Activated B cell treated with CpG ODN at 0.5 μM for 24 hours (primary cell): ENCODE measurements at places on chromosomes 11 and 22. TPM values are rescaled to one million over a fixed set of nuclear protein-coding genes. Genes with fewer than 3 reads are reported as not detected.

GRCh38 chr11:132493801-132494200 is 1038.5 kb downstream of the OPCML start:
- H3K4me3 ChIP-seq = no peak overlapping the region
- H3K27me3 ChIP-seq = no peaks in the 10 kb centered on the region
- no peak overlapping the region for H3K27ac ChIP-seq
- no peaks in the 10 kb centered on the region for H3K4me1 ChIP-seq
- no peaks in the 10 kb centered on the region for H3K36me3 ChIP-seq

DNA sequence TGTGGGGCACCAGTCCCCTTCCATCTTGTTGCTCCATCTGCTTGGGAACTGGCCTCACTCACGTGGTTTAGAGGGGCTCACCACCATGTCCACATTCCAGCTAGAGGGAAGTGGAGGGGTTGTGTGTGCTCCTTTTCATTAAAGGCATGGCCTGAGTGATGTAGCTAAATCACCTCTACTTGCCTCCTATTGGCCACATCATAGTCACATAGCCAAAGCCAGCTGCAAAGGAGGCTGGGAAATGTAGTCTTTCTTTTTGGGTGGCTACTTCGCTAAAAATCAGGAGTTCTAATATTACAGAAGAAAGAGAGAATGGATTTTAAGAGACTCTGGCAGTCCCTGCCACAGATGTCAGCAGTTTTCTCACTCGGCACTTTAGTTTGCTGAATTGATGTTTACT is 63.0 kb upstream of the ALX4 start:
- H3K4me3 ChIP-seq = no peak overlapping the region
- no peak overlapping the region for H3K27ac ChIP-seq
- no peaks in the 10 kb centered on the region for H3K36me3 ChIP-seq

DNA sequence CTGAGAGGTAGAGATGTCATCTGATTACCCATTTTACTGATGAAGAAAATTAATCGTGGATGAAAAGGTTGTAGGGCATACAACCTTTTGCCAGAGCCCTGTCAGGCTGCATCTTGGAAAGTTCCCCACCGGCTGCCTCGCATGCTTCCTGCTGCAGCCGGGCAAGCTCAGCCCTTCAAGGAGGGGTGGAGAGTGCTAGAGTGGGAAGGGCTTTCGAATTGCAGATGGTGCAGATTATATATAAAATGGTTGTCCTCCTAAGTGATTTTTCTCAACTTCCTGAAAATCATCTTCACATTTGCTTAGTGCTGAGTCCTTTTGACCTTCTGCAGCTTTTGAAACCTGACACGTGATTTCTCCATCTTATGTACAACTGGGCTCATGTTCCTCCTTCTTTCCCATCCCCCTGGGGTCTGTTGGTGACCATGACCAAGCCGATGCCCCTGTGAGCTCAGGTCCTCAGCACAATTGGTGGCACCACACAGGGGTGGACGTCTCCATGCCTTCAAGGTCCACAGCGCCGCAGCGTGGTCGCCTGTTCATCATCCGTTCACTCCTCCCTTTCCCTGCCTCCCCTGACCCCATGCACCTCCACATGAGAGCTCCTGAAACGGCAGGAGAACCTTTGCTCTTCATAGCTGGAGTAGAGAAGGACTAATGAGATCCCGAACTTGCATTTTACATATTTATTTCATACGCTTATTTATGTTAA is 47.6 kb upstream of the MYO18B start:
- H3K36me3 ChIP-seq = peaks cover 95% of the 10 kb centered on the region
- peaks cover 10% of the 10 kb centered on the region for H3K4me1 ChIP-seq
- H3K4me3 ChIP-seq = no peak overlapping the region

DNA sequence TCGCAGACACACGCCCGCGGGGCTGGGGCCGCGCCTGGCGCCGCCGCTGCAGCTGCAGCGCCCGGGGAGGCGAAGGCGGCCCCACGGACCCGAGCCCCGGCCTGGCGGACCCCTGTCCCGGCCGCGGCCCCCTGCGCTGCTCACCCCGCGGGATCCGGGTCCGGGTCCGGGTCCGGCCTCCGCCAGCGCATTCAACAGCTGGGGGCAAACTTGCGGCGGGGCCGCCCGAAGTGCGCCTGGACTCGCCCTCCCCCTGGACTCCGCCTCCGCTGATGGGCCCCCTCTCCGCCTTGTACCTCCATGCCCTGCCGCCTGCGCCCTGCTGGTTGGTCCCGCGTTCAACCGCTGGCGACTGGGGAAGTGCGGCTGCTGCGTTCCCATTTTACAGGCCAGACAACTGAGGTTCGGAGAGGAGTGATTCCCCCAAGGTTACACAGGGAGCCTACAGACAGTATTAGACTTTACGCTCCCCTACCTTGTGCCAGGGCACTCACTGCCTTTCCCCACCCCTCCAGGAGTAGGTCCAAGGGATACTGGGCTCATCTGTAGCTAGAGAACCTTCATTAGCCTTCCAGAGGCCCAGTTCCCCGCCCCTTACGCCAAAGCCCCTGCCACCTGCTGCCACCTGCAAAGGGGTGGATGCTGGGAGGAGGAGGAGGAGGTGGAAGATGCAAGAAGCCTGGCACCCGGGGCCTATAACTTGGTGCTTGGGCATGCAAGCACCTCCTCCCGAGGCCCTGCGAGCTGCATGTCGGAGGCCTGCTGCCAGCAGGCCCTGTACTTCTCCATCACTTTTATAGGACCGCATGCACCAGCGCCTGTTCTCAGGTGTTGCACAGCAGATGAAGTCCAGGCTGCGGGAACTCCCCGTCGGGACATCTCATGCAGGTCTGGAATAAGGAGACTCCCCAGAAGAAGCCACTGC is 694 bp upstream of the ELFN2 start:
- H3K36me3 ChIP-seq = no peaks in the 10 kb centered on the region
- peaks cover 77% of the 10 kb centered on the region for H3K27me3 ChIP-seq
- peaks cover 17% of the 10 kb centered on the region for H3K4me1 ChIP-seq
- H3K27ac ChIP-seq = no peak overlapping the region
- no peak for DNase-seq

DNA sequence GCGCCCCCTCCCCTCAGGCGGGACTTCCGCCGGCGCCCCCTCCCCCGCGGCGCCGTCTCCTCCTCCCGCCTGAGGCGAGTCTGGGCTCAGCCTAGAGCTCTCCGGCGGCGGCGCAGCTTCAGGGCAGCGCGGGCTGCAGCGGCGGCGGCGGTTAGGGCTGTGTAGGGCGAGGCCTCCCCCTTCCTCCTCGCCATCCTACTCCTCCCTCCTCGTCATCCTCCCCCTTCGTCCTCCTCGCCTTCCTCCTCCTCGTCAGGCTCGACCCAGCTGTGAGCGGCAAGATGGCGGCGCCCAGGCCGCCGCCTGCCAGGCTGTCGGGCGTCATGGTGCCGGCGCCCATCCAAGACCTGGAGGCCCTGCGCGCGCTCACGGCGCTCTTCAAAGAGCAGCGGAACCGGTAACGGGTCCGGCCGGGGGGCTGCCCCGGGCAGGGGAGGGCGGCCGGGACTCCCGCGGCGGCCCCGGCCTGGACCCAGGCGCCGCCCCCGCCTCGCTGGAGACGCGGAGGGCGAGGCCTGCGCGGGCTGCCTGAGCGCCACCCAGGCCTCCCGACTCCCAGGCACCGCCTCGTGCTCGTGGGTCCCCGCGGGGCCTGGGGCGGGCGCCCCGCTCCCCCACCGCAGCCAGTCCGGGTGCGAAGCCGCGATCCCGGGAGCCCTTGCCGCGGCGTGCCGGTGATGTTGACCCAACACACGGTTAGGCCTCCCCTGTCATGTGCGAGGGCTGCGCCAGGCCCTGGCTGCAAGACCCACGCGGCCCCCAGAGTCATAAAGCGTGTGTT is at the start of gene ATXN10:
TSS of gene ATXN10 (plus strand) at position 52 of the 781 bp plus-strand sequence. CDS start at position 282, 230 bp downstream.
- peaks cover 34% of the 10 kb centered on the region for H3K4me1 ChIP-seq
- H3K27me3 ChIP-seq = no peaks in the 10 kb centered on the region
- DNase-seq = peak; percentile 66
- H3K36me3 ChIP-seq = peaks cover 6% of the 10 kb centered on the region
- H3K27ac ChIP-seq = peak within 1 kb of the TSS; percentile 79

DNA sequence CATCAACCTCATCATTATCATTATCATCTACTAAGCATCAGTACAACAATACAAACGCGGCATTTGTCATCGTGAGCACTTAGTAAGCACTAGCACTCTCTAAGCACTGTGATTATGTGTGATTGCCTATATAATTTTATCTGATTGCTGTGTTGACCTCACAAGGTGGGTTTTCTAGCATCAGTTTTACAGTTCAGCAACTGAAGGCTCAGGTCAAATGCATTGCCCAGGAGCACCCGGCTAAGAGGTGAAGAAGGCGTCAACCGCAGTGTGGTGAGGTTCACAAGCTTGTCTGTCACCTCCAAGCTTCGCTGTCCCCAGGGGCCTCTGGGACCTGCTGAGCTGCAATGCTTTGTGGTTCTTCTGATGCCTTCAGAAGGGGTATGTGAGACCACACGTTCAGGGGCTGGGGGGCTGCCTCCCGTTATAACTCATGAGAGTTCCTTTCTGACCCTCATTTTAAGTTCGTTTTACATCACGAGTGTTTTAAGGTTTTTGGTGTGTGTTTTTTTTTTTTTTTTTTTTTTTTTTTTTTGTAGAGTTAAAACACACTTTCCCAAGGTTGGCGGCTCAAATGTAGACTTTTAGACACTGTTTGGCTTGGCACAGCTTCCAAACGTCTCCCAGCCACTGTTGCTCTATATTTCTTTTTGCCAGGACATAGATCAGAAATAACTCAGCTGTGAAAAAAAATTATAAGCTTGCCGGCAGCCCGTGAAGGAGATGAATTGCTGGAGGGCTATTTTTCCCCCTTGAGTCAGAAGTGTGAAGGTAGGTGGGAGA is 33.8 kb upstream of the SCUBE1 start:
- H3K4me1 ChIP-seq = no peaks in the 10 kb centered on the region
- H3K27me3 ChIP-seq = peaks cover 45% of the 10 kb centered on the region
- no peak for DNase-seq
- H3K4me3 ChIP-seq = no peak overlapping the region
- no peaks in the 10 kb centered on the region for H3K36me3 ChIP-seq
- H3K27ac ChIP-seq = no peak overlapping the region

DNA sequence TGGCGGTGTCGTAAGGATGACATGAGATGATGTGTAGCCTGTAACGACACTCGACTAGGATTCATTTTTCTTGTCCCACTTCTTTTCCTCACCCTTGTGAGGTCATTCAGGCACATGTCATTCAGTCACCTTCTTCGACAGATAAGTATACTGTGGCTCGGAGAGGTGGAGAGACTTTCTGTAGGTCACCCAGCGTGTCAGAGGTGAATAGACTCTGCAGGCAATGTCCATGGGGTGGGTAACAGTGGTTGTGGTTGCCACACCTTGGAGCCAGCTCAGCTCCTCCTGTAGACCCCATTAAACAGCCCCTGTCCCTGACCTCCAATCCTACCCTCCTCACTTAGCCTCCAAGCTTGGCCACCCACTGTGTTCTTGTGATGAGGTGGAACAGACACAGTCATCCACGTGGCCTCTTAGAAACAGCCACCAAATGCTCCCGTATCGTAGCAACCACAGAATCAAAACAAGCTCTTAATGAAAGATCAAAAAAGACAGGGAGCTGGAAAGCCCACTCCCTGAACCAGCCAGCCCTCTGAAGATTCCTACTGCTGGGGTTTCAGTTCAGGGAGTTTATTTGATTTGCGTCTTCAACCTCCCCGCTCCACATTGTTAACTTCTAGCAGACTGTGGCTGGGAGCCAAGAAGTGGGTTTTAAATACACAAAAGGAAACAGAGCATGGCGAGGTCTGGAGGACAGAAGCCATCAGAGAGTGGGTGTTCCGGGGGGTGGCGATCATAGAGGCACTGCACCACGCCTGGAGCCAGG is 89.0 kb upstream of the GRK3 start:
- H3K4me1 ChIP-seq = no peaks in the 10 kb centered on the region
- peaks cover 10% of the 10 kb centered on the region for H3K36me3 ChIP-seq
- H3K27me3 ChIP-seq = no peaks in the 10 kb centered on the region
- H3K27ac ChIP-seq = no peak overlapping the region
- DNase-seq = no peak

DNA sequence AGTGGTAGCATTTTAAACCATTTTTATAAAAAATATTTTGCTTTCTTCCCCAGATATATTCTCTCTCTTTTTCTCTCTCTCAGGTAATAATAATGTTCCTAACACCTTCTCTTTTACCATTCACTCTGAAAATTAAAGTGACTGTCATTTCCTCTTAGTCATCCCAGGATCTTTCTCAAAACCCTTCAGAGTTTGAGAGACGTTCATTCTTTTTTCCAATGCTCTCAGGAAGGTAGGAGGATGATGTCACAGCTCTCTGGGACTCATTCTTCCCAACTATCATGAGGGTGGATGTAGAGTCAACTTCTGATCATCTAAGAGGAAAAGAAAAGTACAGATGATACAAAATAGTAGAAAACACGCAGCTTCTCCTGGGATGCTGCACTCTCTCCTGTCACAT is 60.2 kb upstream of the CRTAM start:
- H3K27me3 ChIP-seq = no peaks in the 10 kb centered on the region
- H3K4me1 ChIP-seq = peaks cover 10% of the 10 kb centered on the region
- H3K27ac ChIP-seq = no peak overlapping the region
- no peak overlapping the region for H3K4me3 ChIP-seq
- no peak for DNase-seq

- H3K27ac ChIP-seq = no peak overlapping the region
- H3K36me3 ChIP-seq = no peaks in the 10 kb centered on the region
- peaks cover 5% of the 10 kb centered on the region for H3K4me1 ChIP-seq
- H3K27me3 ChIP-seq = peaks cover 2% of the 10 kb centered on the region
- DNase-seq = no peak
- no peak overlapping the region for H3K4me3 ChIP-seq
Measured at GRCh38 chr11:76276046-76276780, 69.9 kb upstream of the WNT11 start.

GRCh38 chr11:95337972-95338429 is 107.0 kb upstream of the SESN3 start:
- DNase-seq = no peak
- H3K36me3 ChIP-seq = no peaks in the 10 kb centered on the region
- peaks cover 1% of the 10 kb centered on the region for H3K4me1 ChIP-seq
- no peaks in the 10 kb centered on the region for H3K27me3 ChIP-seq

Gene GPHA2
- total RNA-seq = 0.33 and 0.71 TPM in 2 replicates

Gene ADAMTS8
- not detected in 2 replicates for total RNA-seq

Gene ALKBH8
- 11.8 and 12.4 TPM in 2 replicates for total RNA-seq

Gene TRPM5
- not detected in 2 replicates for total RNA-seq

Gene KRTAP5-7
- 0.24 and 0.49 TPM in 2 replicates for total RNA-seq

Gene MS4A4A
- total RNA-seq = 0.20 and 1.4 TPM in 2 replicates

Gene CLDN5
- total RNA-seq = not detected in 2 replicates

Gene CEND1
- 0.27 and 0.34 TPM in 2 replicates for total RNA-seq

Gene F2
- total RNA-seq = not detected in 2 replicates

Gene TTC36
- total RNA-seq = 0.32 and 0.44 TPM in 2 replicates
